Posterior vena cava (tissue), 2 donors: ENCODE measurements at places on chromosomes 12 and 14. TPM values are rescaled to one million over a fixed set of nuclear protein-coding genes. Genes with fewer than 3 reads are reported as not detected.

- no peak for DNase-seq
These were observed 57.9 kb downstream of the TXNDC16 start for GRCh38 chr14:52494444-52494843.

- DNase-seq, result no peak
These were observed 7.9 kb downstream of the DICER1 start for GRCh38 chr14:95149441-95149840.

DNA sequence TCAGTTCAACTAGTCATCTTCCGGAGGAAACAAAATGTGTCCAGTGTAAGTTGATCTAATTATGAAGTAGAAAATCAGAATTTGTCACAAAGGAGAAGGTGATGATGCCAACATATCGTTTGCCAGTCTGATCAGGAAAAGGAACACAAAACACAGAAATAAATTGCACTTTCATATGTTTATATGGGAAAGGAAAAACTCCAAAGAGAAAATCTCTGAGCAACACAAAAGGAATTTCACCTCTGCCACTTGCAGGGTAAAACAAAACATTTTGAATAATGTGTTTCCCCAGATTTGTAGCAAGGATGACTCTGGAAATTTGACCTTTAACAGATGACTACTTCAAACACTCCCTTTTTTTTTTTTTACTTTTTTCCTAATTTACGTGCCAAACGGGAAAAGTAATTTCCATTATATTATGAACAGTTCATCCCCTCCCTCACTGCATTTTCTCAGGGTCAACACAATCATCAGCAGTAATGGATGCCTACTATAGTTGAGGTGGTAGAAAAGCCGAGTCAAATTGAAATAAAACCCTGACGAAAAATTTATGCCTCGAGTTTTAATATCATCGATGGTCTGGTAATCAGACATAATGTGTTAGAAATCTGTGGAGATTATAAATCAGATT is 25.6 kb downstream of the MGAT4C start:
- DNase-seq, result no peak

- DNase-seq, result no peak
These were observed 9.1 kb downstream of the TMED10 start for GRCh38 chr14:75167325-75167724.

- no peak for DNase-seq
These were observed 82.1 kb downstream of the B4GALNT3 start for GRCh38 chr12:541676-542324.

The VRTN gene
- not detected for total RNA-seq

The CCER1 gene
- not detected for total RNA-seq

GRCh38 chr14:58428118-58428683 is 682 bp downstream of the KIAA0586 start:
- no peak for DNase-seq

- DNase-seq, result no peak
These were observed 408.3 kb downstream of the AACS start for GRCh38 chr12:125473501-125473900.

DNA sequence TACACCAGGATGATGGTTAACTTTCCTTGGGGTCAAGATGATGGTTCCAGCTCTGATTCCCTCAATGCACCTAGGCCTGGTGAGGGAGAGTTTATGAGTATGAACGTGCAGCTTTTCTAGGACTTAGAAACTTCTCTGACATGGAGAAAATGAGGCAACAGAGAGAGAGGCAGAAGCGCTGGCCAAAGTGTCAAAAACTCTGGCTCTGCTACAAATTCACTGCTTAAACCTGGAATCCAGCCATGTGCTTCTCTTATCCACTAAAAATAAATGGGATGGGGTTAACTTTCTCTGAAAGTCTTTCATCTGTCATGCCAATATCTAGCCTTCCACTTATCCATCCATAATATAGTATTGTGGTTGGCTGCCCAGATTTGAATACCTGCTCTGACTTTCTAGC is 568.7 kb downstream of the MED13L start:
- no peak for DNase-seq
